ENCODE measurements at places on chromosomes 2 and 18.

GRCh38 chr2:209094221-209094620 lies 329.6 kb upstream of the MAP2 start:
- no peak for DNase-seq

GRCh38 chr2:36060133-36060532 lies 295.4 kb upstream of the CRIM1 start:
- no peak for DNase-seq

- no peak for DNase-seq
Observed at GRCh38 chr2:10079266-10079869, 843 bp downstream of the CYS1 start.

GRCh38 chr2:165872101-165872791 lies 78.2 kb upstream of the GALNT3 start:
- no peak for DNase-seq

DNA sequence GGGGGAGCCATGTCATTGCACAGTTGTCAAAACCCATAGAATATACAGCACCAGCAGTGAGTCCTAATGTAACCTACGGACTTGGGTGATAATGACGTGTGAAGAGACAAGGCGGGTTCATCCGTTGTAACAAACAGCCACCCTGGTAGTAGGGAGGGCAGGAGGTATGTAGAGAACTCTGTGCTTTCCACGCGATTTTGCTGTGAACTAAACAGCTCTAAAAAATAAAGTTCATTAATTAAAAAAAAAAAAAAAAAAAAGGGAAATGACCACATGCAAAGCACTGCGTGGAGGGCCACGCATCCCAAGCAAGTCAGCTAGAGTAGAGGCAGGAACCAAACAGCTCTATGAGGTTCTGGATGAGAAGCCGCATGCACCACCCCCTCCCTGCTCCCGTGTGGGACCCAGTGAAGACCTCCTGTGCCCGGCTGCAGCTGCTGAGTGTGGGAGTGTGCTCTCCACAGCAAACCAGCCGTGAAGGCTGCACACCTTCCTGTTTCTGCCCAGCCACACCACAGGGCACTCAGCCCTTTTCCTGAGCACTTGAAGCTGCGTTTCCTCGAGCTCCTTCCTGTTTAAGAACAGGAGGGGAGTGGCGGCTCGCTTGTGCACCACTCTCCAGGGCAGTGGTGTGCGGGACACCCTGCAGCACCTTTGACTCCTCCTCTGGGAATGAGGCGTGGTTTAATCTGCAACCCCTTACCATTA lies 65.6 kb downstream of the ODC1 start:
- peak; percentile 52 for DNase-seq

DNA sequence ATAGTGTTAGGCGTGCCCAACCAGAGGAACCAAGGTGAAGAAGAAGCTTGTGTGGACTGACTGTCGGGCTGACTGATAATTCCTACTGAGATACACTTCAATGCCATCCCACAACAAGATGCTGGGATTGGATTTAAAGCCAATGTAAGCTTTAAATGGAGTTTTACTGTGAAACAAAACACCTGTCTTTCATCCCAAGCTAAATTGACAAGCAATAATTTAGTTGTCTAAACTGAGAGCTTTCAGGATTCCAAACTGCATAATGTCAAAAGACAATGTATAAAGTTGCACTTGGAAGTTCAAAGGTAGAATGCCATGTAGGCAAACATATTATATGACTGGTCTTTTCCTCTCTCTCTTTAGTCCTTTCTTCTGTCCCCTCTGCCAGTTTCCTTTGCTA lies 1025.3 kb upstream of the FANCL start:
- no peak for DNase-seq

DNA sequence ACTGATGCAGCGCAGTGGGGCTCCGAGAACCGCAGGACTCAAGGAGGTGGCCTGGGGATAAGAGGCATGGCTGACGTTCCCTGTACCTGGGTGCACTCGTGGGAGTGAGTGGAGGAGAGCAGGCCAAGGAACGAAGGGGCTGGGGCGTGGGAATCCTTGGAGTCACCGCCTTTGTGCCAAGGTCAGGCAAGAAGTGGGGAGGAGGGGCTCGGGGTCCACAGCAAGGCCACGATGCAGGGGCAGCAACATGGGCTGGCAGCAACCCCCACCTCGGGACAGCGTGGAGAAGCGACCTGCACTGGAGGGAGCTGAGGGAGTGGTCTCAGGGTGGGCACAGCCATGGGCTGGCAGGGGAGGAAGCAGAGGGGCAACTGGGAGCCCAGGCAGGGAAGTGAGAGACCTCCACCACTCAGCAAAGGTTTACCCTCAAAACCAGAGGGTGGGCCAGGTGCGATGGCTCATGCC lies 18.6 kb downstream of the ARID5A start:
- DNase-seq: no peak

- no peak for DNase-seq
Observed at GRCh38 chr2:9747396-9747795, 95.9 kb upstream of the TAF1B start.

DNA sequence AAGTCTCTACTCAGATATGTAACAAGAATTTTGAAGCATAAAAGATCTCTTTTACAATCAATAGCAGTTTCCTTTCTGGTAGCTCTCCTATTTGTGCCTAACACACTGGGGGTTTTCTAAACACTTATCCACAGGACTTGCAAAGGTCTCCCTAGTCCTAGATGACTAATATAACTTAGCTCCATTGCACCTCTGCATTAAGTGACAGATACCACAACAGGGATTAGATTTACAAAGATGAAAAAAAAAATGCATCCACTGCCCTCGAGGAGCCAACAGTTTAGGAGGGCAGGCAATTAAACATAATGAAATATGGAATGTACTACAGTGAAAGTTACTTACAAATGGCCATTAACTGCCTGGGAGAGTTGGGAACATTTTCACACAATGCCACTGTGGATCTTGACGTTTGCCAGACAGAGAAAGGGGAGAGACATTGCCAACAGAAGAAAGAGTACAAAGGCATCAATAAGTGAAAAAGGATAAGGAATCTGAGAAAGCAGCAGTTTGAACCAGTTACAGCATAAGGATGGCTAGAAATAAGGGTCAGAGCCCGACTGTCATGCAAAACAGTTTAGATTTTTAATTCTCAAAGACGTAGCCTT lies 14.3 kb downstream of the PPP3R1 start:
- DNase-seq: no peak

GRCh38 chr18:21571772-21572171 lies 28.7 kb downstream of the ESCO1 start:
- DNase-seq: no peak

- no peak for DNase-seq
Observed at GRCh38 chr18:10182009-10182624, 268.3 kb downstream of the VAPA start.

DNA sequence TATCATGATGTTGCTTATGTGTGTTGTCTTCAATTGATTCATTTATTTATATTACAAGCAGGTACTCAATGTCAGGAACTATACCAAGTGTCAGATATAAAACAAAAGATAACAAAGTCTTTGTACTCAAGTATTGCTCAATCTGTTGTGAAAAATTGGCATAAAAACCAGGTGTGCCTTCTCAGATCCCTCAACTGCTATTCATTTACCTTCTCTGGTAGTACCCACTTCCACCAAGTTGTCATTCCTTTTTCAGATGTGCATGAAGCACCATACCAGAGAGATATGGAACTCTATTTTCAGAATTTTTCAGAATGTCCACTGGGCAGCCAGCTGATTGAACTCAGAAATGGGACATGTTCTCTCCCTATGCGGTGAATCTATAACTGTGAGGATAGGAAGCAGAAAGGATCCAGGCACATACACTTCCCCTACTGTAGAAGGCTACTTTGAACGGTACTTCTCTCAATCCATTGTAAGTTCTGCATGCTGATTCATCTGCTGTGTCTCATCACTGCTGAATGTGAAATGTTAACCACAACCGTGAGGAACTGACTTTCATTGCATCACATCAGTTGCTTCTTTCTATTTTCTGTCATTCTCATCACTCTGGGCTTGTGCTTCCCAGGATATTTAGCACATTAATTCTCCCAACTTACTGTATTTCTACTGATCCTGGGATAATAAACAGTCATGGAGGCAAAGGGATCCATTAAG lies 1621.3 kb downstream of the SUCLG1 start:
- DNase-seq: peak; percentile 17

- DNase-seq: no peak
Observed at GRCh38 chr2:158741625-158742024, 53.5 kb upstream of the DAPL1 start.

- no peak for DNase-seq
Observed at GRCh38 chr2:59936048-59936447, 617.4 kb downstream of the BCL11A start.

GRCh38 chr2:225458431-225459117 lies 59.1 kb downstream of the NYAP2 start:
- no peak for DNase-seq

DNA sequence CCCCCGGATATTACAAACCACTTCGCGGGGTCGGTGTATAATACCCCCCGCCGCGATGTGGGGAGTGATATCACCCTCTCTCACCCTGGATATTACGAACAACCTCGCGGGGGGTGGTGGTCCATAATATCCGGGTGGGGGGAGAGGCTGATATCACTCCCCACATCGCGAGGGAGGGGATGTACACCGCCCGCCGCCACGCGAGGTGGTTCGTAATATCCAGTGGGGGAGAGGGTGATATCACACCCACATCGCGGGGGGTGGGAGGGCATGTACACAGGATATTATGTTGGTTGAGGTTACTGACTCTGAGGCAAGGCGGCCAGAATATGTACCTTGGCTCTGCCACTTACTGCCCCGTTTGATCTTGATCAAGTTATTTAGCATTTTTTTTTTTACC lies 14.8 kb upstream of the CWC22 start:
- no peak for DNase-seq

- DNase-seq: no peak
Observed at GRCh38 chr2:189933041-189933440, 129.5 kb downstream of the MSTN start.

DNA sequence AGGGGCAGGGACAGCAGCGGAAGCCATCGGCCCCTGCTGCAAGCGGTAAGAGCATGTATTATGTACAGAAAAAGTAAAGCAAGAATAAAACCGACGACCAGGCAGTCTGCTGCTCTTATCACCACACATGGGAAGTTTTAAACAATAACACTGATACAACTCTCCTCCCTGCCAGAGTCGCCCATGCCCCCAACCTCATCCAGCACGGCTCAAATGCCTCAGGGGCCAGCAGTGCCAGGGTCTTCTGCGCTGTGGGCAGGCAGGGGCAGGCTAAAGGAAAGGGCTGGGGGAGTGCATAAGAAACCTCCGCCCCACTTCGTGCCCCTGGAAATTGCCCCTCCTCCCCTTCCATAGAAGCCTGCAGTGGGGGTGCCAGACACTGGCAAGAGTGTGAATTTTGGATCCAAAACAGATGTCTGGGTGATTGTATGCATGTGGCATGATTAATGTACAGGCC lies 10.1 kb downstream of the TEX51 start:
- no peak for DNase-seq

- no peak for DNase-seq
Observed at GRCh38 chr2:39487398-39488250, 50.5 kb upstream of the MAP4K3 start.

- DNase-seq: no peak
Observed at GRCh38 chr2:37782721-37783371, 111.4 kb upstream of the CDC42EP3 start.

GRCh38 chr2:95317123-95317500 lies 20.0 kb downstream of the KCNIP3 start:
- DNase-seq: no peak

GRCh38 chr2:200306931-200307723 lies 634 bp downstream of the SPATS2L start:
- peak; percentile 31 for DNase-seq

DNA sequence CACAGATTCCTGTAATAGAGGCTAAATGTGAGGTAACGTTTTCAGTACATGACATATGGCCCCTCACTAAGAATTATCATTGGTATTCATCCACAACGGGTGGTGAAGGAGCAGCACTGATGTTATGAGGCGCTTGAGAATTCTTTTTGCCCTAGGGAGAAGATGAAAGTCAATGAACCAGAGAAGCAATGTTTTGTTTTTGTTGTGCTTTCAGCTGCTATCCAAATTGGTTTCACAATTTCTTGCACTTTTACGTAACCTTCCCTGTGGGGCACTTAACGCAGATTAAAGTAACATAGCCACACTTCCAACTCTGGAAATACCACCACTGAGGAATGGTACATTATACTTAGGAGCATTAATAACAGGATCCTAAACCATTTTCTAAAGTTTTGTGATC lies 13.3 kb upstream of the CCDC85A start:
- DNase-seq: no peak

DNA sequence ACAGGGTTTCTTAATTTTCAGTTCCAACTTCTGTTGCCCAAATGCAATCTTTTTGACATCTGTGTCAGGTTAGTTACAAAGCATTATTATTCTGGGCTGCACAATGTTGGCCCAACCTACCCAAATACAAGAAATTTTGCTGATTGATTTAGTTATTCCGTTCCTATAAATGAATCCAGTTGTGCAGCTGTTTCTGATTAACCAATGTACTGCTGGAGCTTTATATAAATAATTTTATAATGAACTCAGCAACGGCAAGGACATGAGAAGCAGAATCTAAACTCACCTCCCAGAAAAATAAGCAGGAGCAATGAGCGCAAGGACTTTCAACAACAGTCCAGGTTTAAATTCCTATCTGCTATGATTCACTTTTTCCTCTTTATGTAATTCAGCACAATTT lies 76.3 kb upstream of the WIPF1 start:
- DNase-seq: no peak

DNA sequence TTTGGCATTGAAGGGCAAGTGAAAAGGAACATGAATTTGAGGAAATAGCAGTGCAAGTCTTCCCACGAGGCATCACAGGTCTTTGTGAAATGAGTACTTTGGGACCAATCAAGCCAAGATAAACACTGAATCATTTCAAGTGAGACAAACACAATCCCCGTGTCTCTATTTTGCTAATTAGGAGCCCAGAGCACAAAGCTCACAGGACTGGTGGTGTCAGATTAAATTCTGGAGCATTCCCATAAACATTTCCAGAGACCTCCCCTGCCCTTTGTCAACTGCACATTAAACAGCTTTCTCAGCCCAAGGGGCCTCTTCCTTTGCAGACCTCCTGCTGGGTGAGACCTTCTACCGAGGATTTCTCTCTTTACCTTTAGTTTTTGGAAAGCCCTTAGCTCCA lies 50.7 kb downstream of the DAPL1 start:
- DNase-seq: peak; percentile 6

DNA sequence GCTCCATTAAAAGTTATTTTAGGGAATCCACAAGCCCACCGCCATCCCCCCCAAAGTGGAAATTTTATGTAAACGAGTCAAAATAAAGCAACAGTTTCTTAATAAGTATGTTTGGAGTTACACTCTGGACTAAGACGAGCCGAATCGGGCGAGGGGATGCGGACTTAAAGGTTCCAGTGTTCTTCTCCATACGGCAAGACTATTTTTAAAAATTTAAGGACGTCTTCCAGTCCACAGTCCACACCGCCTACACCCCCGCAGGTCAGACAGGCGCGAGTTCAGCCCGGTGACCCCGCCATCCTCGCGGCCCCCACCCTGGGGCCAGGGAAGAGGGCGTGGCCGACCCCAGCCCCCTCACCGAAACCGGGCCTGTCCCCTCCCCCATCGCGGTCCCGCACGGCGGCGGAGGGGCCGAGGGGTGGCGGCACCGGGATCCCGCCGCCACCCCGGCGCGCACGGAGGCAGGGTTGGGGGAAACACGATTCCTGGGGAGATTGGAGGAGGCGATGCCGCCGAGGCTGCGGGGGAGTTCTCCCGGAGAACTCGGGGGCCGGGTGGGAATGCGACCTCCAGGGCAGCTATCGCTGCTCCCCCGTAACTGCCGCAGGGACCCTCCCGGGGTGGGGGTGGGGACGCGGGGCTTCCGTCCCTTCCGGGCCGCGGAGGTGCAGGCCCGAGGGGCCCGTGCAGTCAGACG lies 24.5 kb upstream of the SMAD7 start:
- no peak for DNase-seq

GRCh38 chr18:56747032-56747658 lies 96.0 kb downstream of the WDR7 start:
- peak; percentile 12 for DNase-seq

All from inflammatory macrophage treated with lipopolysaccharide for 1 hour (primary cell).